Thoracic aorta (tissue), 2 donors: ENCODE measurements at places on chromosomes 4 and X. TPM values are rescaled to one million over a fixed set of nuclear protein-coding genes. Genes with fewer than 3 reads are reported as not detected.

The PDZD4 gene
- total RNA-seq = 4.4 TPM

The OTUD6A gene
- not detected for total RNA-seq

DNA sequence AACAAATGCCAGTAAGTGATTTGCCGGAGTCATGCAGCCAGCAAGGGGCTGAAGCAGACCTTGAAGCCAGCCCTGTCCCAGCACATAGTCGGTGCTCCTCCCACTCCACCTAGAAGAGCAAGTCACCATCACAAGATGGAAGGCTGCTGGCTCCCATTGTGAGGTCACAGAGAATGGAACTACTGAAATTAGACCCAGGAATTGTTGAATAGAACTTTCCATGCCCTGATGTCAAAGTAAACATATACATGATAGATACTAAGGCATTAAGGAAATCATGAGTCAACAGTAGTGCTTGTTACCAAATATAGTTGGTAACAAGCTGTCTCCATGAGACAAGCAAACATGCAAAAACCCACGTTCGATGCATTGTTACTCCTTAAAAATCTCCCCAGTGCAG, 177.1 kb upstream of the MID1 start:
- H3K27me3 ChIP-seq = no peaks in the 10 kb centered on the region
- peaks cover 50% of the 10 kb centered on the region for H3K4me1 ChIP-seq
- DNase-seq = no peak
- no peaks in the 10 kb centered on the region for H3K36me3 ChIP-seq

DNA sequence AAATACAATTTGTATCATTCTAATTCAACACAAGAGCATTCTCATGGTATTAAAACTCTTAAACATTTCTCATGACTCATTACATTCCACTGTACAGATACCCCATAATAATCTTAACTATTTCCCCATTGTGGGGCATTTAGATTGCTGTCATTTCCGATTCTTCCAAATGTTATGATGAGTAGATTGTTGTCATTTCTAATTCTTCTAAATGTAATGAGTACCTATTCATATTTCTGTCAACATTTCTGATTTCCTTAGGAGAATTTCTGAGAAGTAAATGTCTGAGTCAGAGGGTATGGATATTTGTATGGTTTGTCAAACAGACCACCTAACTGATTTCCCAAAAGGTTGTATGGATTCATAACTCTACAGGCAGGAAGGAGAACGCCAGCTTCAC, 8.3 kb downstream of the S100G start:
- no peak for DNase-seq
- H3K27ac ChIP-seq = no peak overlapping the region
- H3K36me3 ChIP-seq = no peaks in the 10 kb centered on the region

GRCh38 chr4:14529653-14530052, 472.6 kb upstream of the CPEB2 start:
- no peaks in the 10 kb centered on the region for H3K36me3 ChIP-seq
- no peak overlapping the region for H3K27ac ChIP-seq
- H3K4me1 ChIP-seq = no peaks in the 10 kb centered on the region
- H3K27me3 ChIP-seq = no peaks in the 10 kb centered on the region
- DNase-seq = no peak

DNA sequence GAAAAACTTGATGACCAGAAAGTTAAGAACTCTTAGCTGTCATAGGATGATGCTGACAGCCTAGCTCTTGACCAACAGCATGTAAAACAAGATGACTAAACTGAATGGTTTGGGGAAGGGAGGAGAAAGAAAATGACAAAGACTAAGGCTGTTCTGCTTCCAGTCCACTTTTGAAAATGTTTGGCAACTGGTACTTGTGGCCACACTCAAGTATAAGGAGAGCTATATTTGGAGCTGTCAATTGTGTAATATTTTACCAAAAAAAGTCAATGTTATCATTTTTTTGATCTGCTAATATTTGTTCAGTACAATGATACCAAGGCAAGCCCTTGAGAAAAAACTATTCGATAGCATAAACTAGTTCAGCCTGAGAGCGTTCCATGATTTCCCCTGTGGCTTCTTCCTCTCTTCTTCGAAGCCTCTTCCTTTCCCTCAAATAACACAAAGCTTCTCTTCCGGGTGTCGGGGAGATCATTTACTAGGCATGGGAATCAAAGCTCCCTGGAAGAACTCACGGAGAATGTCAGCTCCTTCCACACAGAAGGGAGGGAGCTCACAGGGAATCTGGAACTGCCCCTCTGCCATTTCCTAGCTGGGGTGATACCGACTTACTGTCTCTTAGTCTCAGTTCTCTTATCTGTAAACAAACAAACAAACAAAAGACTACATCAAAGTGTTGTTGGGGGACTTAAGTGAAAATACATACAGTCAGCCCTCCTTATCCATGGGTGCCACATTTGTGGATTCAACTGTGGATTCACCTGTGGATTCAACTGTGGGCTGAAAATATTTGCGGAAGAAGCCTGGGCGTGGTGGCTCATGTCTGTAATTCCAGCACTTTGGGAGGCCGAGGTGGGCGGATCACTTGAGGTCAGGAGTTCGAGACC, 82.6 kb downstream of the SCD5 start:
- no peaks in the 10 kb centered on the region for H3K4me1 ChIP-seq
- no peak overlapping the region for H3K4me3 ChIP-seq
- DNase-seq = no peak
- no peaks in the 10 kb centered on the region for H3K27me3 ChIP-seq
- no peaks in the 10 kb centered on the region for H3K36me3 ChIP-seq

- no peaks in the 10 kb centered on the region for H3K27me3 ChIP-seq
- H3K4me3 ChIP-seq = no peak overlapping the region
- no peak overlapping the region for H3K27ac ChIP-seq
- H3K4me1 ChIP-seq = peaks cover 23% of the 10 kb centered on the region
- no peak for DNase-seq
- H3K36me3 ChIP-seq = no peaks in the 10 kb centered on the region
Measured at GRCh38 chrX:133321451-133321850, 93.8 kb downstream of the GPC4 start.

DNA sequence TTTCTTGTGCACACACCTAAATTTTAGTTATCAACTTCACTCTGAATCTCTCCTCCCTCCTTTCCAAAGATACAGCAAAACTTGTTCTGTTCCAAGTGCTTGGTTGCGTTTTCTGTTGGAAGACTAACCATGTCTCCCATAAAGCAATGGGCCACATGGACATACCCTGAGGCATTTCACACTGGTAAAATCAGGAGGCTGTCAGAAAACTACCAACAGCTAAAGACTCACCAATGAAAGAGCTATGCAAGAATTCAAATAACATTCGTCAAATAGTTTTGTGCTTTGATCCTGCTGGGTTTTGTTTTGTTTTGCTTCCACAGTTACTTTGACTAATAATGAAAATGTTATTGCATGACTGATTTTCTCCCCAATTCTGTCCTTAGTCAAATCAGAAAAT, 46.0 kb downstream of the PHEX start:
- H3K4me3 ChIP-seq = no peak overlapping the region
- no peaks in the 10 kb centered on the region for H3K4me1 ChIP-seq
- no peak overlapping the region for H3K27ac ChIP-seq
- no peaks in the 10 kb centered on the region for H3K36me3 ChIP-seq
- DNase-seq = no peak
